ENCODE measurements at places on chromosomes 6 and 20.

DNA sequence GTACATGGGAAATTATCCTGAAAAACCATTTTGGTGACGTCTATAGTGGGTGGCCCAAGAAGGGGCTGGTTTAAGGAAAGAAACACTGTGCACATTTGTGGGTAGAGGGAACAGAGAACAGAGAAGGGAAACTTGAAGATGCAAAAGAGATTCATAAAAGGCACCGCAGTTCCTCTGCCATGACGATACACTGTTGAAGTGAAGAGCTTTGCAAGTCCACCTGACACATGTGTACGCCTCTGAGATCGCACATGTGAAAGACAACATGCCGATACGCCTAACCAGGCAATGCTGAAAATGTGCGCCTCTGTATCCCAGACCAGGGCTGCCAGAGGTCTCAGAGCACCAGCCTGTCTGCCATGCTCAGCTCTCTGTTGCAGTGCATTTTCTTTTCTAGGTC, 180.9 kb downstream of the KIF16B start:
- DNase-seq = no peak

DNA sequence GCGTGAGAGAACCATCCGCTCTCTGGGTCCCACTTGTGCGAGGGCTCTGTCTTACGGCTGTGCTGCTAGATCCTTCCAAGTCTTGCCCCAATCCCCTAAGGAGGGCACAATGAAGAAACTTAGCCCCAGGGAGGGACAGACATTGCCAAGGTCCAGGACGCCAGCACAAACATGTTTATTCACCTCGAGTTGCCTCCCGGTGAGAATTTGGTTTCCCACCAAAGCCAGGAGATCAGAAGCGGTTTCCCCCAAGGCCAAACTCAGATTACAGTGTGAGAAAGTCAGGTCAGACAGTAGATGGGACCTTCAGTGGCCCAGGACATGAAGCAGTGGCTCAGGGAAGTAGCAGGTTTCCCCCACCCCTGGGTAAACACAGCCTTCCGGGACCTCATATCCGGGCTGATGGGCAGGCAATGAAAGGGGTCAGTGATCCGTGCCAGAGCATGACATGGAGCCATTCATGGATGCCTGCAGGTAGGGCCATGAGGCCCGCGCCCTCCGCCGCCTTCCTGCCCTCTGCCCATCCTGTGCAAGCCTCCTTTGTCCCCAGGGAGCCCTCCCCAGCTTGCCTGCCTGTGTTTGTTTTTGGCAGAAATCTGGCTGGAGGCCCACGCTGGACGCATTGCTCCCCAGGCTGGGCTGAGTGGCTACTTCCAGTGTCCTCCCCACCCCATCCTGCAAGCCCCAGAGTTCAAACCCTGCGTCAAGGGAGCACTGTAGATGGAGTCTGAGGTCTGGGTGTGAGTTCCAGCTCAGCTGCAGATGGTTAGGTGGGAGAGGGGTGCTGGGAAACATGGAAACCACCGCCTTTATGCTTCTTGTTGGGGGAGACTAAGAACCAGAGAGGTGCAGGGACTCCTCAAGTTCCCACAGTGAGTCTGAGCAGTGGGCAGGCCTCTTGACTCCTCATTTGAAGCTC, 2.0 kb downstream of the BPIFB2 start:
- no peak for DNase-seq

- no peak for DNase-seq
Observed at GRCh38 chr6:166415833-166416347, 33.1 kb upstream of the MPC1 start.

GRCh38 chr6:148179786-148180185, 162.9 kb upstream of the SASH1 start:
- DNase-seq = no peak

- no peak for DNase-seq
Observed at GRCh38 chr6:319177-320131, 27.2 kb downstream of the DUSP22 start.

DNA sequence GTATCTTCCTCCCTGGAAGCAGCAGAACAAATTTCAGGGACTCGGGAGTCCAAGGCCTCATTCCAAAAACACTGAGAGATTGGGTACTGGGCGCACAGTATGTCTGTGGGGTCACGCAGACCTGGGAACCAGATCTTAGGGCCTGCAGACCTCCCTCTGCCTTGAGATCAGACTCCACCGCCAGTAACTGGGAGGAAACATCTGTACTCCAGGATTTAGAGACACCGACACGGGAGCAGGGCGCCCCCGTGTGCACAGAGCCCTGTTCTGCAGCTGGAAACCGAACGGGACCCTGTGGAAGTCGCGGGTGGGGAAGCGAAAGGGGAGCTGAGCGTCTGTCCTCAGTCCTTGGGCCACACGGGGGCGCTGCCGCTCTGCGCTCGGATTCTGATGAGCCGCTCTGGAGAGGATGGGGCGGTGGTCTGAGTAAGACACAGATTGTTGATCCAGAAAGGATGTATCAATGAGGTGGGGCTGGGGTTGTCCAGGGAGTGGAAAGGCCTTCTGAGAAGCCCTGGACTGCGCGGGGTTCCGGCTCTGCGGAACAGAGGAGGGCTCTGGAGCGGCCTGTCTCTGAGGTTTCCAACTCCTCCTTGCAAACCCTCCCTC, 35.7 kb upstream of the HLA-E start:
- peak; percentile 78 for DNase-seq

- DNase-seq = peak; percentile 50
Observed at GRCh38 chr20:43955062-43955749, 40.6 kb downstream of the TOX2 start.

- no peak for DNase-seq
Observed at GRCh38 chr20:63254232-63254605, at the start of gene NKAIN4. Gene NKAIN4, minus strand, starts transcription at chr20:63254463. Its CDS starts 13 bp downstream, at chr20:63254450.

DNA sequence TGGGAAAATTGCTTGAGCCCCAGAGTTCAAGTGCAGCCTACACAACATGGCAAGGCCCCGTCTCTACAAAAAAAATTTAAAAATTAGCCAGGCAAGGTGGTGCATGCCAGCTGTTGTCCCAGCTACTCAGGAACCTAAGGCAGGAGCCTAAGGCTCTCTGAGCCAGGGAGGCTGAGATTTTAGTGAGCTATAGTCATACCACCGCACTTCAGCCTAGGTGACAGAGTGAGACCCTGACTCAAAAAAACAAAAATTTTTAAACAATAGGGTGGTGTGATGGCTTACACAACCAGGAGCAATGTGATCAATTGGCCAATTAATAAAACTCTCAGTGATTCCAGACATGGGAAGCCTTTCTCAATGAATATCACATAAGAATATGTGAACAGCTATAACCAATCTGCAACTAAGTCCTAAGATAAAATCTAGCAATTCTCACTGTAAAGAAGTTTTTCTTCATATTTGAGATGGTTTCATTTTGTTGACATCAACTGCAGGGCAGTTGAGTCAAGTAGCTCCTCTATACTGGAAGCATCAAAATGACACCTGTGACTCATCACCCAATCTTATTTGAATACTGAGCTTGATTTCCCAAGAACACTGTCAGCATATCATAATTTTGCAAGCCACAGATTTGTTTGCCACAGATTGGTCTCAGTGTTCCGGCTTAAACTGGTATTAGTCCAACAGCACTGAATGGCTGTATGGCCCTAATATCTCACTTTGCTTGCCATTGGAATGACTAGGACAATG, 169.0 kb upstream of the GJE1 start:
- no peak for DNase-seq

DNA sequence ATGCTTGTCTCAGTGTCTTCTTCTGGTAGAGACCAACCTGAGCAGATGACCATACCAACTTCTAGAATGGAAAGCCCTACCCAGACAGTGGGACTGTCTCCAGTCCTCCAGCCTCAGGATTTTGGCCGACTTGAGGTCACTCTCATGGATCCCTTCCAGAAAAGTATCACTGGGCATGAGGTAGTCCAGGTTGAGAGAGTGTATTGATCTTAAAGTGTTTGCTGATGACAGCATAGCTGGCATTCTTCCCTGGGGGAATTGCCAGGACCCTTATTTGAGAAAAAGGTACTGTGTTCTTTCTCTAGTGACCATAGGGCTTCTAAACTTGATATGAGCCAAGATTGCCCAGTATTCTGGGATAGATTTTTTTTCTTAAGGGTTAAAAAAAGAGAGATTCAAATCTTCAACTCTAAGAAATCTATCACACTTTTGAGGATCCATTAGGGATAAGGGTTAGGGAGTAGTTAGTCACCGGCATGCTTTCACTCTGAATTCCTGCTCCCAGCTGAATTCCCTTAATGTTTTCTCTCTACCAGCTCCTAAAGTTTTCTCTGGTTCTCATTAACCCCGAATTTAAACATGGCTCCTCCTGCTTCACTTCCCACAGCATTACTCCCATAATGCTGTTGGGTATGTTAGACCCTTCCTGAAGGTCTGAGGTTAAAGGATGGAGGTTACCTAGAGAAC, 73.6 kb upstream of the FLRT3 start:
- no peak for DNase-seq

- no peak for DNase-seq
Observed at GRCh38 chr6:113854531-113855499, 2.3 kb upstream of the MARCKS start.

DNA sequence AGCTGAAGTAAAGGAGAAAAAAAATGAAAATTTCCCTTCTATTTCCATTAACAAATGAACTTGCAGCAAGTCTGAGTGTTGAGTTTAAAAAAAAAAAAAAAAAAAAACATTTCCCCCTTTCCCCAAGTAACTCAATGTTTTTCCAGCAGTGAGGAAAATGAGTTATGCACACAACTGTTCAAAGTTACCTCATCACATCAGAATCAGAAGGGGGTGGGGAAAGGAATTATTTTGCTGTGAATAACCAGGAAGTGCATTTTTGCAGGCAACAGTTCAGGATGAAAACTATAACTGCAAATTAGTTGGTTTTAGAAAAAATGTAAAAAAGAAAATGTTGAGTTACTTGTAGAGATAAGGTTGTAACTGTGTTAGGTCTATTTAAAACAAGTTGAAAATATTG, 568.9 kb upstream of the CITED2 start:
- DNase-seq = no peak

- no peak for DNase-seq
Observed at GRCh38 chr6:24019393-24019792, 106.6 kb upstream of the NRSN1 start.

- DNase-seq = no peak
Observed at GRCh38 chr20:51043811-51044210, 20.9 kb upstream of the KCNG1 start.

DNA sequence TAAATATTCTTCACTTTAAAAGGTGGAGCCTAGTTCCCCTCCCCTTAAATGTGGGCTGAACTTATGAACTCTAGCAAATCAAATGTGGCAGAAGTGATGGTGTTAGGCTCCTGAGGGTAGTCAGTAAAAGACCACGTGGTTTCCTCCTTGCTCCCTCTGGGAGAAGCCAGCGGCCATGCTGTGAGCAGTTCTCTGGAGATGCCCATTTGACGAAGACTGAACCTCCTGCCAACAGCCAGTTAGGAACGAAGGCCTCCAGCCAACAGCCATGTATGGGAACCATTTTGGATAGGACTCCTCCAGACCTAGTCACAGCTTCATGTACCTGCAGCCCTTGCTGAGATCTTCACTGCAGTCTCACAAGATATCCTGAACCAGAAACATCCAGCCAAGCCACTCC, 7.6 kb upstream of the MOCS1 start:
- no peak for DNase-seq

GRCh38 chr20:46099491-46100287, 9.9 kb upstream of the NCOA5 start:
- no peak for DNase-seq

- DNase-seq = no peak
Observed at GRCh38 chr6:42403421-42403820, 48.3 kb downstream of the TRERF1 start.

DNA sequence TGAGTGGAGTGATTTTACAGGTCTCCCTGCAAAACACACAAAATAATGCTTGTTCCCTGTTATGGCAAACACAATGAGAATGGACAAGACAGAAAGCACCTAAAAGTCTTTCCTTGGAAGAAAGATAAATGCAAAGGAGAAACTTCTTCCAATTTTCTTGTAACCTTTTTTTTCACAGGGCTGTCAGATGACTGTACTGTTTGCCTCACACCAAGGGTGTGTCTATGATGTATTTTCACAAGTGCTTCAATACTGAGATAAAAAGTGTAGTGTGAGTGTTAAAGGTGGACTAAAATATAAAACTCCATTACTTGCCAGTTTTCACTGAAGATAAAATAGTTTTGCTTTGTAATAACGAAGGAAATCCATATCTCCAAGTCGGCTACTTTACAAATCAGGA, 194.5 kb downstream of the CENPW start:
- DNase-seq = no peak

DNA sequence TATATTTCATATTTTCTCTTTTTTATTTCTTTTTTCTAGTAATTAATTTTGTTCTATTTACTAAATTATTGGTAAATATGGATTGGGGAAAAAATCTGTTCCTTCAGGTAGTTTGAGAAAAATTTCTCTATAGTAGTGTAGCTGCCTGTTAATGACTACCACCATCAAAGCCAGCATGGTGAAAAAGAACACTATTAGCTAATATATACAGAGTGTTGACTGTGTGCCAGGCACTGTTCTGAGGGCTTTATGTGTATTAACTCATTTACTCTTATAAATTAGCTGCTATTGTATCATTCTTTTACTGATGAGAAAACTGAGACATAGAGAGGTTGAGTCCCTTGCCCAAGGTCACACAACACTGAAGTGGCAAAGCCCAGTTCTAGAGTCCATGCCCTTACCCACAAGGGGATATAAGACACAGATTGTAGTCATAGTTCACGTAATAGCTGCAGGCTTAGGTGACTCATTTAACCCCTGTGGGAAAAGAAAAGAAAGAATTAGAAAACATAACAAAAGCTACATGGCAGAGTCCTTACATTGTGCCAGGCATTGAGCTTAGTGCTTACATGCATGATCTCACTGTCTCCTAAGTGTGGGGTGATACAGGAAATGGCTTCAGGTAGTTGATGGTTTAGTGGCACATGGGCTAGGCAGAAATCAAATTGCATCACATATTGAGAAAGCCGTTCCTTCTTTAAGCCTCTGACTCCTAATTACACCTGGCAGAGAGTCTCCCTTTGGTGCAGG, 12.2 kb upstream of the AKIRIN2 start:
- no peak for DNase-seq

DNA sequence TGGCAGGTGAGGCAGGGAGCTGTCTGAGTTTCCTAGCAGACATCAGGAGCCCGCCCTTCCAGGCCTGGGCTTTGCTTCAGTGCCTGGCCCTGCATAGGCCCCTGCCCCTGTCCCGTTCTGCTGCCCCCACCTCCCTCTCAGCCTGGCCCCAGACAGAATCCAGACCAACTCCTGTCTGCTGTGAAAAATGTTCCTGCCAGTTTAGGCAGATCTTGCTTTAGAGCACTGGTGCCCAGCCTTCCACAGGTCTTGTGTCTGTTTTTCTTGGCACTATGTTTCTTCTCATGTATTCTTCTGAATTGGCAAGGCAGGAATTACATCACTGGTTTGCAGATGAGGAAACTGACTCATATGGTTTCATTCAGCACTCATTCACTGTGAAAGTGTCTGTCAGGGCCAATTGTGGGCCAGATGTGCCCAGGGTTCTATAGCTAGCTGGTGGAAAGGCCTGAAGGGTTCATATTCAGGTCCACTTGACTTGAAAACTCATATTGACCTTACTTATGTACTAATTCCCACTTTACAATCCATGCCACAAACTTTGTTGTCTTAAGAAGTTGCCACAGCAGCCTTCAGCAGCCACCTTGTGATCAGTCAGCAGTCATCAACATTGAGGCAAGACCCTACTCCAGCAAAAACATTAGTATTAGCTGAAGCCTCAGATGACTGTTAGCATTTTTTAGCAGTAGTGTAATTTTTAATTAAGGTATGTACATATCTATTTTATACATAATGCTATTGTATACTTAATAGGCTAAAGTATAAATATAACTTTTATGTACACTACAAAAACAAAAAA, 40.5 kb downstream of the HLA-F start:
- no peak for DNase-seq

Data from central memory CD4-positive, alpha-beta T cell (primary cell).